GM12892 (cell line): ENCODE measurements at places on chromosomes 16 and 17.

DNA sequence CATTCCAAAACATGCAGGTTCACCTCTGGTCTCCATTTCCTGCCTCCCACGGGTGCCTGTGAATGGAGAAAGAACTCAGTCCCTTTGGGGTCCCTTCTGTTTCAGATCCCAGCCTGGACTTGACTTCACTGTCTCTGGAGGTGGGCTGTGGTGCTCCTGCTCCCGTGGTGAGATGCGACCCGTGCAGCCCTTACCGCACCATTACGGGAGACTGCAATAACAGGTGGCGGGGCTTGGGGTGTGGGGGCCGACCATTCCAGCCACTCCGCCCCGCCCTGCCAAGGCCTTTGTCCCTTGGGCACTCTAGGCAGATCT is 10.5 kb downstream of the LPO start:
- DNase-seq, result no peak

DNA sequence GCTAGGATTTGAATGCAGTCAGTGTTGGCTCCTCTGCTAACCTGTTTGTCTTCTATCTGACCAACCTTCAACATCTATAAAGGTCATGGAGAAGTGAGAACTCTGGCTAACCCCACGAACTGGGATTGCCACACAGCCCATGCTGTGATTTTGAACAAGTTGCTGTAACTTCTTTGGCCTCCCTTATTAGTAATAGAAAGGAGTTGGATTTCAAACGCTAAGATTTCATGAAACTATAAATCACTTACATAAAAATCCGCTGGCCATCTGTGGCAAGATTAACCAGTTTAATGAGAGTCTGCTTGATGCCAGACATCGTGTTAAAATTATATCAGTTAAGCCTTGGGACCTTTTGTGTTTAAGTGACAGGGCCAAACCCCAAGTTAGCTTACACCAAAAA is 53.4 kb downstream of the HSD17B2 start:
- DNase-seq, result no peak

DNA sequence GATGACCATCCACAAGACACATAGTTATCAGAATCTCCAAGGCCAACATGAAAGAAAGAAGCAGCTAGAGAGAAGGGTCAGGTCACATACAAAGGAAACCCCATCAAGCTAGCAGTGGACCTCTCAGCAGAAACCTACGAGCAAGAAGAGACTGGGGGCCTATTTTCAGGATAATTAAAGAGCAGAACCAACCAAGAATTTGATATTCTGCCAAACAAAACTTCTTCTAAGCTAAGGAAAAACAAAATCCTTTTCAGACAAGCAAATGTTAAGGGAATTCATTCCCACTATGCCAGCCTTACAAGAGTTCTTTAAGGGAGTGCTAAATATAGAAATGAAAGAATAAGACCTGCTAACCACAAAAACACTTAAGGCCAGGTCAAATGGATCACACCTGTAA is 47.8 kb downstream of the ITFG1 start:
- no peak for DNase-seq

DNA sequence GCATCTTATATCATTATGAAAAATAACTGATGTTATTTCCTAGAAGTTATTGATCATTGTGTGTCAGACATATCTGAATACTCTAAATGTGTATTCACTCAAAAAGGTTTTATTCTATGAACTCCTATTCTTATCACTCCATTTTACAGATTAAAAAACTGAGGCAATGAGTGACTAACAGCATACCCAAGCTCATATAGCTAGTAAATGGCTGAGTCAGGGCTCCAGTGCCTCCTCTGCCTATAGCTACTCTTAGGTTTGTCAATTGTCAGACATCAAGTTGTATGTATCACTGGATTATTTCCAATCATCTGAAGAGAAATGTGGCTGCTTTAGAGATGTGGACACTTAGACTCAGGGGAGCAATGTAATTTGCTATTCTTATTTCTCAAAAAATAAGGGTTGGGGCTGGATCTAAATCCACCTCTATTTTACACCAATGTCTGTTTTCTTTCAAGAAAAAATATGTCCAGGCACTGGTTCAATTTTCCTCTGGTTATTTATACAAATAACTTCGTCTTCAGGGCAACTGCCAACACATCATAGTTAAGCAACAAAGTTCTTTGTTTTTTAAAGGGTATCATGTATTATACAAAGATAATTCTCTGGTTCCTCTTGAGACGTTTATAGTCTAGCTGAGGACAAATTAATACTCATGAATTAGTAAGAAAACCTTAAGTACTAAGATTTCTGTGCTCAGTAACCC is 328.9 kb upstream of the MAF start:
- no peak for DNase-seq

GRCh38 chr17:48719642-48720265 is 2.6 kb downstream of the PRAC1 start:
- no peak for DNase-seq

GRCh38 chr16:19458722-19459379 is 41.2 kb downstream of the TMC5 start:
- no peak for DNase-seq

DNA sequence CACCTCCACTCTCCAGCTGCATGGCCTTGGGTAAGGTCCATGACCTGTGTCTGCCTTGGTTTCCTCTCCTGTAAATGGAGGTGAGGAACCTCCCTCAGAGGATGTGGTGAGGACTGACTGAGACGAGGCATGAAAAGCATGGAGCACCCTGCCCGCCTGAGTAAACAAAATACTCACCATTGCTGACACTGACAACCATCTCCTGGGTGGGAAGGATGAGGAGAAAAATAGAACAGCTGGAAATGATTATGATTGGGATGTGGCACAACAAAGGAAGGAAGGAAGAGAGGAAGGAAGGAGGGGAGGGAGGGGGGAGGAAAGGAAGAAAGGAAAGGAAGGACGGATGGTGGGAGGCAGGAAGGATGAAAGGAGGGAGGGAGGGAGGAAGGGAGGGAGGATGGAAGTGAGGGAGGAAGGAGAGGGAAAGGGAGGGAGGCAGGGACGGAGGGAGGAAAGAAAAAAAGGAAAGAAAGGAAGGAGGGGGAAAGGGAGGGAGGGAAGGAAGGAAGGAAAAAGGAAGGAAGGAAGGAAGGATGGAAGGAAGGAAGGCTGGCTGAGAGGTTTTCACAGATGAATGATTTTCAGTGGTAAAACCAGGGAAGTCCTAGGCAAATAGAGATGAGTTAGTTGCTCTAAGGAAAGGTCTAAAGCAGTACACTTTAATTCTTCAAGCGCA is 276.5 kb upstream of the XYLT1 start:
- no peak for DNase-seq

DNA sequence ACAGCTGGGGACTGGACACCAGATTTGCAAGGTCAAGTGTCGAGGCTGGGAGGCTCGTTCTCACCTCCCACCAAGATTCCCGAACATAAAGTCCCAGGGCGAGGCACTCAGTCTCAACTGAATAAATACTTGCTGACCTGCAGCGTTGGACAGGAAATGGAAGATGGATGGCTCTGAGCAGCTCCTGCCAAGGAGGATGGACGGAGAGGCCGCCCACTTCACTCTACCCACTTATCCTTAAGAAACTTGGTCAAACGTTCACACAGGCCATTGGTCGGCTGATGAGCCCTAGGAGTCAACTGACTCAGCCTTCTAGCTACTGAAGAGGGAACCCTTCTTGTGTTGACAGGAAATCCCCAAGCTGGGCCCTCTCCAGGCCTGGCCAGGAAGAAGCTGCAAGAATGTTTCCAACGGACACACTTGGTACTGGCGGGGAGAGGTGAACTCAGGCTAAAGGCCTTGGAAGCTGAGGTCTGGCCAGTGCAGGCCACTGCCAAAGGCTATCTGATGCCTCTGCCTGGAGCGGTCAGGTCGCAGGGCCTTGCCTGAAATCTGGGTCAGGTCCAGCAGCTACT is 50.0 kb downstream of the VAC14 start:
- no peak for DNase-seq
